Activated naive CD4-positive, alpha-beta T cell treated with anti-CD3 and anti-CD28 coated beads, Interleukin-2, amount 50 U/mL, for 16 hours (primary cell): ENCODE measurements at places on chromosomes 11 and 22.

DNA sequence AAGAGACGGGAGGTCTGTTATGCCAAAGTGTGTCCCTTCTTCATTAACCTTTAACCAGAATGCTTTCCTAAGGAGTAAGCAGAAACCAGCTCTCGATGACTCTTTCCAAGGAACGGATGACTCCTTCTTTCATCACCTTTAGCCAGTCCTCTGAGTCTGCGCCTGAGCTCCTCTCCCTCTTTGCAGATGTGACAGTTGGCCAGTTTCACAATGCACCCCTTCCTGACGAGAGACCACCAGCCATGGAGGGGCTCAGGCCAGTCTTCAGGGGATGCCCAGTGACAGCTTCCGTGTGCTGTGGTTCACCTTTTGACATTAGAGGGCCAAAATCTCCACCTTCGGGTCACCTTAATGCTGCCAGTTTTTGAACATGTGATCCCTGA is 826.1 kb downstream of the TBC1D22A start:
- DNase-seq = no peak

DNA sequence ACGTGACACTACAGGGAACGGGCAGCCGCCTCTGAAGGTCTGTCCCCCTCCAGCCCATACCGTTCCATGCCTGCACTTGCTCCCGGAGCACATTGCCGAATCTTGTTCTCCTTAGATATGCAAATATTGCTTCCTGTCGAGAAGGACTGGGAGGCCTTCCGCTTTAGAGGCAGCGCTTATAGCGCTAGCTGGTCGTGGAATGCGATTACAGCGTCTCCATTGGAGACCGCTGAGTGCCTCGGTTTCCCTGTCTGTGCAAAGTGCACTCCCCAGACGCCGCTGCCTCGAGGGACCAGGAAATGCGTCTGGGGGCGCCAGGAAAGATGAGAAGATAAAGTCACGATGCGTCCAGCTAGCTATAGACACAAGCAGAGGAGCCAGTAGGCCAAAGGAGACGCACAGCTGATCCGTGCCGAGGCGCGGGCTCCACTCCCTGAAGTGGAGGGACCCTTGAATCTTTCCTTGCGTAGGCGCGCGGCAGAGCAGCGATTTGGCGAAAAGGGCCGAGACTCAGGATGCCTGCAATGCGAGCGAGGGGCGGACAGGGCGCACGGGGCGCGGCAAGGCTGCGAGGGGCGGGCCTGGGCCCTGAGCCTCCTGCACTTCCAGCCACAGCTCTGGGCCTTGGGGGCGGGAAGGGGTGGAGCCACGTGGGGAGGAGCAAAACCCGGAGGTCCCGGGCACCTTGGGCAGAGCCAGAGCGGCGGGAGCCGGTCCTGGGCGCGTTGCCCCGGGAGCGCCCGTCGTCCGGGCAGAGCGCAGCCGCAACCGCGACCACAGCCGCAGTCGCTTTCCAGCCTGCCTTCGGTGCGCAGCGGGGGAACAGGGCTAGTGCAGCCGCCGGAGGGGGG is at the start of gene RASSF10:
TSS of gene RASSF10 (plus strand) at position 692 of the 851 bp plus-strand sequence. CDS start 261 bp downstream, outside the sequence.
- DNase-seq = no peak

DNA sequence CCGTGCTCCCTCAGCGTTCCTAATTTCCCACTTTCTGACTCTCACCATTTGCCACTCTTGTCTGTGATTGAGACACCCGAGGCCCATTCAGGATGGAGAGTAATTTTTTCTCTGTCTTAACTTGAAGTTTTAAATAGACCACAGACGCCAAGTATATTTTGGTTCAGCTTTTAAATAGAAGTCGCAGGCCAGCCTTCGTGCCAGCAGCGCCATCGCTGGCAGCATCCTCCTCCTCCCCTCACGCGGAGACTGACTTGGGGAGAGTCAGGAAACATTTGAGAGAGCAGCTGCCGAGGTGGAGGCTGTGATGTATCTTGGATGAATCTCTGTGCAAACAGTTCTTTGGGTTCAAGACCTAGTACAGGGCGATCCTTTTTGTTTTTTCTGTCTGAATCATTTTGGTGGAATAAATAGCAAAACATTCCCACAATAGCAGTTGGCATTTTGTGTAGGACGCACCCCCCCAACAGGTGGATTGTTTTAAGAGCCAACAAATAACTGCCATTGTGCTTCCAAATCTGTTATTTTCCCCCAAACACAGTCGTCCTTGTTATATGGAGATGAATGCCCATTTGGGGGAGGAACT is 889 bp upstream of the DMC1 start:
- peak; percentile 36 for DNase-seq

GRCh38 chr11:8728563-8728962 is 46.0 kb downstream of the RPL27A start:
- no peak for DNase-seq

DNA sequence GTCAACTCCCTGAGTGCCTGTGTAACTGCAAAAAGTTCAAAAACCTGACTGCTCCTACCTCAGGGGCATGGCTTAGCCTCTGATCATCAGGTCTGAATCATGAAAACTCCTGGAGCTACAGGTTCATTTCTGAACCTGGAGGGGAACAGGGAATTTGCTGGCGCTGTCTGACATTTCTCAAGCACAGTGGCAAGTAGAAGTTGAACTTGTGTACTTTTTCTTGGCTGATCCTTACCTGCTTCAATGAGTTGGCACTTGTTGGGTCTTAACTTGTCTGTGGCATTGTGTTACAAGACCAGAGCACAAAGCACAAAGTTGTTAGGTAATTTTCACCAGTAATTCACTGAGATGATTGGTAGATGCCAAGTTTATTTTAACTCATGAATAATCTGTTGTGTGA is 3.3 kb downstream of the TMEM109 start:
- no peak for DNase-seq
